Panc1 (cell line): ENCODE measurements at places on chromosomes 5 and 9.

DNA sequence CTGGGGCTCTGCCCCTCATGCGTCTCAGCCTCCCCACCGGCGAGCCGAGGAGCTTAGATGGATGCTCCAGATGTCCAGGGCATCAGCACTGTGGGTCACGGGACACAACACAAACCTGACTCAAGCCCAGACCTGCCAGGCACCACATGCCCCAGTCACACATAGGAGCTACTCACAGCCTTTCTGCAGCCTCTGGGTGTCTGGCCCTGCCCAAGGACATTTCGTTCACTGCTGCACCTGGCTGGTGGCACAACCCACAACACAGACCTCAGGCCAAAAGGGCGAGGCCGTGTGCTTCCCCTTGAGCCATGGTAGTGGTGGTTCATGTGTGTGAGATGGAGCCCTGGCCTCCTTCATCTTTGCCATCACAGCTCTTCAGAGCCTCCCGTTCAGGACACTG lies 89.6 kb upstream of the FCN2 start:
- H3K27me3 ChIP-seq = peaks cover 3% of the 10 kb centered on the region; the same call in 1 of the 2 replicates
- no peaks in the 10 kb centered on the region for H3K36me3 ChIP-seq
- DNase-seq = no peak
- no peak overlapping the region for H3K27ac ChIP-seq

- H3K27ac ChIP-seq = no peak overlapping the region
- H3K4me3 ChIP-seq = no peak overlapping the region
- H3K36me3 ChIP-seq = no peaks in the 10 kb centered on the region
- no peak for DNase-seq
- H3K27me3 ChIP-seq = no peaks in the 10 kb centered on the region
- no peaks in the 10 kb centered on the region for H3K4me1 ChIP-seq
Observed at GRCh38 chr5:79357398-79357797, 121.5 kb downstream of the JMY start.

DNA sequence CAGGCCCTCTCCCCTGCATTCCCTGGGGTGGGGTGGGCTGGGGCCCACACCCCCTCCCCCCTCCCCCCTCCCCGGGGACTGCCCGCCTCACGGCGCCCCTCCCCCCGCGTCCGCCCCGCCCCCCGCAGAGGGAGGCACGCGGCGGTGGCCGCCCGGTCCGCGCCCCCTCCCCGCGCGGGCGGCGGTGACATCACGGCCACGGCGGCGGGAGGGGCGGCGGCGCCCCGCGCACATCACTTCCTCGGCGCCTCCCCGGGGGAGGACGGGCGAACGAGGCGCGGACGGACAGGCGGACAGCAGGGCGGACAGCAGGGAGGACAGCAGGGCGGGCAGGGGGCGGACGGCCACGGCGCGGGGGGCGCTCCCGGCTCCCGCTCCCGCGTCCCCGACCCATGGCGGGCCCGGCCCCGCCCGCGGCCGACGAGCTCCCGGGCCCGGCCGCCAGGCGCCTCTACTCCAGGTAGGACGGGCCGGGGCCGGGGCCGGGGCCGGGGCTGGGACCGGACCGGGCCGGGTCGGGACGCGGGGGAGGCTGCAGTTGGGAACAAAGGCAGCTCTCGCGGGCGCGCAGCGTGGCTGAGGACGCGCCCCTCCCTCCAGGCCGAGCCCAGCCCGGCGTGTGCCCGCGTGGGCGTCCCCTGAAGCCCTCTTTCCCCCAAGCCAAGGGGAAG lies at the start of gene GPSM1:
Gene GPSM1, plus strand, starts transcription at position 236 of the 671 bp plus-strand sequence. Its CDS starts 157 bp downstream, at position 393.
- no peaks in the 10 kb centered on the region; the same call in 1 of the 2 replicates for H3K4me1 ChIP-seq
- peak within 1 kb of the TSS; percentile 51 for H3K4me3 ChIP-seq
- H3K36me3 ChIP-seq = no peaks in the 10 kb centered on the region; the same call in 1 of the 2 replicates
- no peak for DNase-seq
- H3K27ac ChIP-seq = no peak within 1 kb of the TSS
- no peaks in the 10 kb centered on the region for H3K27me3 ChIP-seq

DNA sequence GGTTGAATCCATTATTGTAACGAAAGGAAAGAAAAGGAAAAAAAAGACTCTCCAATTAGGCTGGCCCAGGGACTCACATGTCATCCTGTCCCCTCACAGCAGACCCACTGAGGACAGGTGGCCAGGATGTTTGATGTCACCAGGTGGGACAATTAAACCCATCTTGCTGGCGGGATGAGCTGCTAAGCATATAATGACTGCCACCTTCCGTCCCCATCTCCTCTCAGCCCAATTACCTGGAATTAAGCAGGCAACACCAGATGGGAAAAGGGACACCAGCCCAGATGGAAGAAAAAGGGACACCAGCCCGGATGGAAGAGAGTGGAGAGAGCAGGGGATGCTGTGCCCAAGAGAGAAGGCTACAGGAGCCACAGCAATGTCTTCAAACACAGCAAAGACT lies 116.6 kb upstream of the SARDH start:
- H3K27me3 ChIP-seq = no peaks in the 10 kb centered on the region
- no peaks in the 10 kb centered on the region for H3K4me1 ChIP-seq
- H3K36me3 ChIP-seq = no peaks in the 10 kb centered on the region
- no peak overlapping the region for H3K4me3 ChIP-seq
- DNase-seq = no peak

DNA sequence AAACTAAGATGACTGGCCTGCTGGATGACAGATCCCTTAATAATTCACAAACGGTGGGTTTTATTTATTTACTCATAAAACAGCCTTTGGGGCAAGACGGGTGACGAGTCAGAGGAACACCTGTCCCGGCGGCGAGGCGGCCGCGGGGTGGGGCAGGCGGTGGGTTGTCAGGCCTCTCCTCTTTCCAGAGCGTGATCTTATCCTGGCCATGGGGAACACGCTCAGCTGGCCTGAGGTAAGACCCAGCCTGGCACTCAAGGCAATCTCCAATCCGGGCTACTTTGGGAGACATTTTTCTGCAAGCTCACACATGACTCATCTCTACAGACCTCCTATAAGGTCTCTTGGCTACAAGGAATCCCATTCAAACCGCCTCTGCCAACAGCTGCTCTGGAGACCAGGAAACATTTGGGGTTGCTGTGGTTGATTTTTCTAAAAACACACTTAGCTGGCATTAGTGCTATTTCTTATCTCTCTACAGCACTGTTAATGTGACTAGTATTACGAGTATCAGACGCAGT lies 6.3 kb downstream of the RAPGEF1 start:
- H3K4me3 ChIP-seq = peak overlapping the region; percentile 23
- H3K4me1 ChIP-seq = peaks cover 82% of the 10 kb centered on the region
- H3K27ac ChIP-seq = peak overlapping the region; percentile 88
- no peaks in the 10 kb centered on the region for H3K27me3 ChIP-seq
- no peak for DNase-seq
